ENCODE measurements at places on chromosomes 6 and 20.

DNA sequence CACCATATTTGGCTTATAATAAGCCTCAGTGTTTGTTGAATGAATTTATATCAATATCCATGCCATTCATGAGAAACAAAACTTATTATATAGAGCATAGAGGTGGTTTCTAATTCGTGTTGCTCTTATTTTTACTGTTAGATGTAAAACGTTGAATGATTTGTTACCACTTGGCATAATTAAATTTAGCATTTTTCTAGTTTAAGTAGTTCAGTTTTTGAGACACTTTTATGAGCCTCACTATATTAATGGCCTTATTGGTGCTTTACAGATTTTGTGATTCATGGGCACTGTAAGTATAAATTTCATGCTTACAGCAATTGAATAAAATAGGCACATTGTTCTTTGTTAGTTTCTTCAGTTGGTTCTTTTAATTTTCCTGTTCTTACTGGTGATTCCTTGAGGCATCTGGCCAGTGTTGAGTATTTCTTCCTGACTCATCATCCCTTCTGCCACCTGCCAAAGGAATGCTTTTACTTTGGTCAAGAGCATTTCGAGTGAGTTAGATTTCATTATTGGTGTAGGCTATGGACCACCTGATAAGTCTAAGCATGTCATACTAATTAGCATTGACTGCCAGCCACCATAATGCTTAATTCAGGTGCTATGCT is 34.8 kb downstream of the CDKAL1 start:
- no peak for DNase-seq

DNA sequence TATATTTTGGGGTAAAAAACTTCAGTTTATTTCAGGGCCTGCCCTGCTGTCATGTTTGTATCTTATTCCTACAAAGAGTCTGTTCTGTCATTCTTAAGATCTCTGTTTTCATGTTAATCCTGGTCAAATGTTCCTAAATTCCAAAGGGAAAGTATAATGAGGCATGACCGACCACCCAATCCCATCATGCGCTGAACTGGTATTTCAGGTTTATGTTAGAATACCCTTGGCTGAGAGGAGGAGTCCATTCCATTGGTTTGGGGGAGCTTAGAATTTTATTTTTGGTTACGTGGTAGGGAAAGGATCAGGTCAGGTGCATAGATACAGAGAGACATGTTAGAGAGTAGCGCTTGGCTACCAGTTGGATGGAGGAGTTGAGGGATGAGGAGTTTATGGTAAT is 25.7 kb downstream of the CFAP61 start:
- no peak for DNase-seq

DNA sequence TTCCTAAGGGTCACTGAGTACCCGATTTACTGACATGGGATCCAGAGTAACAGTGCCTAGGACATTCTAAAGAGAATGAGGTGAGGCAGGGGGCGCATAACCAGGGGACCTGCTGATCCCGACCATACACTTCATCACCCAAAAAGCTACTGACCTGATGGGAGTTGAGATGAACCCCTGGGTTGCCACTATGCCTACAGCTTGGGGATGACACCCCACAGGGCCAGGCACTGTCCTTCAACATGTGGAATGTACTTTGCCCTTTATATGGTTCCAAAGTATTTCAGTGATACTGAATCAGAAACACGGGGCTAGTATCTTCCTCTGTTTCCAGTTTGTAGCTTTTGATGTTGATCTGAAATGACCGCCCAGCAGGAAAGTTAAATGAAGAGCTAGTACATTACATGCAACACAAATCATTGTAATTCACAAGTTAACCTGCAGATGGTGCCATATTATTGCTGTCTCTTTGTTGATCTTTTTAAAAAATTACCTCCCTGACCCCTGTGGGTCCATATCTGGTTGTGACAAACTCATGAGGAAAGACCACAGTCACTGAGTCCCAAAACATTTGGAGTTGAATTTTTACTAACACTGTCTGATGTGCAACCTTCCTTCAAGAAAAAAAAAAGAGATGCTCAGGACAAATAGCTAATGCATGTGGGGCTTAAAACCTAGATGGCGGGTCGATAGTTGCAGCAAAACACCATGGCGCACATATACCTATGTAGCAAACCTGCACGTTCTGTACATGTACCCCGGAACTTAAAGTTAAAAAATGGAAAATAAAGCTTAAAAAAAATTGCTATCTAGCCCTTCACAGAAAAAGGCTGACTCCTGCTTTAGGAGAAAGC is 42.7 kb upstream of the GCNT2 start:
- peak; percentile 39 for DNase-seq

DNA sequence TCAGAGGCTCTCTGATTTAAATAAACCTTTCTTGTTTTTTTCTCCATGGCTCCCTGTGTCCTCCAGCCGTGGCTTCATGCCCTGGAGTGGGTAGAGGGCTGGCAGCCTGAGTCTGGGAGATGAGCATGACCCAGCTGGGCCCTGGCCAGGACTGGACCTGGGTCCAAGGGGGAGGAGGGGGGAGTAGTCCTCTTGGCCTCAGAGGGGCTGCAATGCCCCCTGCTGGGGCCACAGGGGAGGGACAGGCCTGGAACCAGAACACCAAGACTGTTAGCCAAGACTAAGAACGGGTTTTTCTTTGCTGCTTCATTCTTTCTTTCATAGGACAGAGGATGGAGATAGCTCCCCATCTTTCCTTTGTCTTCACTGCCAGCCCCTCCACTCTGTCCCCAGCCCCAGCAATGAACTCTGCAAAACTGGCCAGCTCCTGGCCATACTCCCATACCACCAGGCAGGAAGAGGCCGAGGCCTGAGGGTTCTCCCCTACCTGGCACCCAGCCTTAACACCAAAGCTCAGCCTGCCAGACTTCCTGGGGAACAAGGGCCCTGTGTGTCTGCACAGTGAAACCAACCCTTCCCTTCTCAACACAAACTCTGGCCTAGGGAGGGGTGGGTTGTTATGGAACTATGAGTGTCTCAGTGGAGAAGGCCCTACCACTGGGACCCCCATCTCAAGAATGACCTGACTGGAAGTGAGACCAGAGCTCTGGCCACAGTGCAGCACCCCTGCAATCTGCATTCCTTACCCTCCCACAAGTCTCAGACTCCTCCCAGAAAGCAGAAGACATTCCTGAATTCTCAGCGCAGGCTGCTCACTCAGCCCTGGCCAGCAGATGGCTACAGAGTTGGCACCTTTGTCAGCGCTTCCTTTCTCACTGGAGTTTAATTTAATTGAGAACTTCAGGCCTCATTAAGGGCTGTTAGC is 11.0 kb downstream of the SLC29A1 start:
- no peak for DNase-seq

GRCh38 chr6:5762561-5762968 is 244.2 kb downstream of the NRN1 start:
- no peak for DNase-seq

All from CD4-positive, alpha-beta T cell treated with Interleukin-10 for 1 hour (primary cell).